Panc1 (cell line): ENCODE measurements at places on chromosomes 1 and 21. TPM values are rescaled to one million over a fixed set of nuclear protein-coding genes. Genes with fewer than 3 reads are reported as not detected.

GRCh38 chr1:203843435-203843834 lies 18.0 kb upstream of the SNRPE start:
- no peaks in the 10 kb centered on the region for H3K27me3 ChIP-seq
- no peak for DNase-seq
- no peaks in the 10 kb centered on the region for H3K4me1 ChIP-seq

GRCh38 chr21:34065027-34065426 lies 8.4 kb upstream of the MRPS6 start:
- H3K36me3 ChIP-seq, result no peaks in the 10 kb centered on the region
- H3K4me3 ChIP-seq, result no peak overlapping the region
- no peaks in the 10 kb centered on the region for H3K4me1 ChIP-seq
- DNase-seq, result no peak
- H3K27ac ChIP-seq, result no peak overlapping the region

GRCh38 chr1:91707114-91707889 lies 178.6 kb downstream of the TGFBR3 start:
- H3K27ac ChIP-seq, result no peak overlapping the region
- H3K4me1 ChIP-seq, result no peaks in the 10 kb centered on the region
- no peak for DNase-seq
- H3K27me3 ChIP-seq, result no peaks in the 10 kb centered on the region
- H3K36me3 ChIP-seq, result no peaks in the 10 kb centered on the region

DNA sequence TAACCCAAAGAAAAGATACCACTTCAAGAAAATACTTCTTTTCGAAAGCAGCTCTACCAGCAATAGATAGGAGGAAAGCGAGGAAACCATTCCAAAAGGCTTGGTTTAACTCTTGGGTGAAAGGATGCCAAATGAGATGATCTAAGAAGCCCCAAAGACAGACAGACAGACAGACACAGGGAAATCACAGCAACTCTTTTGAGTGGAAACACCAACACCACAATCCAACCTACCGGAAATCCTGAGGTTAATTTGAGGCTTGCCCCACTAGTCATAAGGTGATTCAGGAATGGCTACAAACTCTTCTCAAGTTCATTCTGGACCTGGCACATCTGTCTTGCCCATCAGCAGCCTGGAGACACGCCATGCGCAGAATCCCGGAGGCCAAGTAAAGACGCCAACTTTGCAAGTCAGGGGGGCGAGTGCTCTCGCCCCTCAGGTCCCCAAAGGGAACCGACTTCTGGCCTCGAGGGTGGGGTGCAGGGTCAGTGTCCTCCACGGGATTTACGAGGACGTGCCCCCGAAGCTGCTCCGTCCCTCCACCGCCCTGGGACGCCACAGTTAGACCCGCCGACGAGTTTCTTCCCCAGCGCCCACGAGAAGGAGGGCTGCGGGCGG lies 778 bp downstream of the EVI5 start:
- H3K36me3 ChIP-seq, result no peaks in the 10 kb centered on the region
- H3K27me3 ChIP-seq, result no peaks in the 10 kb centered on the region
- 0 out of 2 replicates have a peak, but pooled peaks cover 3% of the 10 kb centered on the region for H3K4me1 ChIP-seq
- no peak for DNase-seq

- no peaks in the 10 kb centered on the region for H3K4me1 ChIP-seq
- no peaks in the 10 kb centered on the region for H3K36me3 ChIP-seq
- H3K4me3 ChIP-seq, result no peak overlapping the region
- no peaks in the 10 kb centered on the region; the same call in 1 of the 2 replicates for H3K27me3 ChIP-seq
- H3K27ac ChIP-seq, result no peak overlapping the region
These were observed 113.0 kb downstream of the DMRTB1 start for GRCh38 chr1:53572065-53572814.

DNA sequence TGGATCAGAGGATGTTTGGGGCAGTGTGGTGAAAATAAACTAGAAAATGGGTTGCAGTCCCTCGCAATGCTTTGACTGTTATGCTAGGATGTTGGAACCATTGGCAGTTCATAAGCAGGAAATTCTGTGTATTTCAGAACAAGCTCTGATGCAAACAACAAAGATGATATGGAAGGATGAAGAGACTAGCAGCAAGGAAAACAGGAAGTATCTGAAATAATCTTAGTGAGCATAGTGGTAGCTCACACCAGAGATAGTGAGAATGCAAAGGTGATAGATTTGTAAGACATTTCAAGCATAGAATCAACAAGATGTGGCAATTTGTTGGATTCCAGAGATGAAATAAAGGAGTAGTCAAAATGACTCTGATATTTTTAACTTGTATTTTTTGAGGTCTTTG lies 11.1 kb upstream of the RCC1 start:
- H3K27me3 ChIP-seq, result no peaks in the 10 kb centered on the region
- peaks cover 13% of the 10 kb centered on the region for H3K36me3 ChIP-seq
- no peak overlapping the region for H3K4me3 ChIP-seq

DNA sequence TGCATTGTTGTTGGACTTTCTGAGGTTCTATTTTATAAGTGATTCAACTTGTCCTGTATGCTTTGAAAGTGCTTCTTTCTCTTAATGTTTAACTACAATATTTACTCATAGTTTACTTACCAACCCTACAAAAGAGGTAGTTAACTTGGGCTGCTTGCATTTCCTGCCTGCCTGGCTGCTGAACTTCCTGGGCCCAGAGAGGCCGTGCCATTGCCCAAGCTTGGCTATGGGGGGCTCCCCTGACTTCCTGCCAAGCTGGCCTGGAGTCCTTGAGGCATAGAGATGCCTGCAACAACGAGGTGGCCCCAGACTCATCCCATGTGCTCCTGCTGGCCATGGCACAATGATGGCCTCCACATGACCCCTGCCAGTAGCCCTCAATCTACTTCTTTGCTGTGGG lies 361.6 kb upstream of the PLD5 start:
- no peaks in the 10 kb centered on the region for H3K27me3 ChIP-seq
- H3K27ac ChIP-seq, result no peak overlapping the region
- no peaks in the 10 kb centered on the region for H3K36me3 ChIP-seq

GRCh38 chr1:42153624-42154023 lies 414 bp downstream of the GUCA2B start:
- H3K27ac ChIP-seq, result no peak overlapping the region
- H3K4me3 ChIP-seq, result no peak overlapping the region
- no peaks in the 10 kb centered on the region for H3K36me3 ChIP-seq
- DNase-seq, result no peak

The MR1 gene
- total RNA-seq, result 3.9 TPM

The APOBEC4 gene
- not detected for total RNA-seq

The RGSL1 gene
- not detected for total RNA-seq

The XPR1 gene
- 36.1 TPM for total RNA-seq

The CNIH3 gene
- 3.7 TPM for total RNA-seq
